Non-pigmented ciliary epithelial cell (primary cell): ENCODE measurements at places on chromosomes 7 and 10.

DNA sequence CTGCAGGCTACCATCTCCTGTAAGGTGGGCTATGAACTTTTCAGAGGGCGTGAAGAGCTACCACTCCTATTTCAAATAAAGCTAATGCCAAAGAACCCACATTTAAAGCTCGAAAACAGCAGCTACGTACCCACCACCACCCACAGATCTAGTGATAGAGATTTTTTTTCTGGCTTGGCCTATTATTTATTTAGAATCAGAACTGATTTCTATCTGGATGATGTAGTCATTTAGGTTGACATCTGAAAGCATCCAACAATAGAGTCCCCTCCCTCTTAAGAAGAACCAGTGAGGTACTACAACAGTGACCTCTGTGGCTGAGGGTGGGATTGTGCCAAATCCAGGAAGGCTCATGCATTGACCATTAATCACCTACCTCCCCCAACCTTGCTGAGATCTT is 113.8 kb upstream of the ADO start:
- no peak for DNase-seq

- DNase-seq = no peak
Observed at GRCh38 chr7:101200862-101201599, at the start of gene MOGAT3. Gene MOGAT3 (minus strand): TSS chr7:101201036. CDS start chr7:101200854, 182 bp downstream.

DNA sequence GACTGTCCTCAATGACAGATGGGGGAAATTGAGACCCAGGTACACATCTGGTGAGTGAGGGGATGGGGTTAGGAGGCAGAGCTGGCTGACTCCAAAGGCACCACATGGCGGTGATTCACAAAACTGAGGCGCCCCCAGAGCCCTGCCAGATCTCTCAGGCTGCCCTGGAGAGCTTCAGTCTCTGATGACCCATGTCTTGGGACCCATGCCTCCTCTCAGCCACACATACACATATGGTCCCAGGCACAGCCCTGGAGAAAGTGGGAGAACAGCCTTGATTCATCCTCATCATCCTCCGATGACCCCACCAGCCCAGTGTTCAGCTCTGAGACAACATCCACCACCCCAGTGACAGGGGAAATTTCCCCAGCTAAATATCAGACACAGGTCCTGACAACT is 426.0 kb downstream of the RPS24 start:
- no peak for DNase-seq

DNA sequence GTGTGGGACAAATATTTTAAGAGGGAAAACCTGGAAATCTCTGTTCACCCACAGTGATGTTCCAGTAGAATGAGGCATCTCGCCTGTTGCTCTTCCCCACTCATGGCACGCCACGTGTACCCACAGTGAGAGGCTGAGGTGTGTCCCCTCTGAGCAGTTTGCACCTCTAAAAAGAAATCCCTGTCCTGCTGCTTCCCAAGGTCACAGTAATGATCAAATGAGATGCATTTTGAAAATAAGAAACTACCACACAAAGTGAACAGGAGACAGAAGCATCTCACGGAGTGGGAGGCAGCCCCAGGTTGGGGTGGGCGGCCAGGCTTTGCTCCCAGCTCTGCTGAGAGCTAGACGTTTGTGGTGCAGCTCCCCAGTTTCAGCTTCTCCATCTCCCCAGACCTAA is 12.4 kb upstream of the ZNF777 start:
- no peak for DNase-seq

GRCh38 chr10:43667317-43667731 is 18.6 kb upstream of the ZNF32 start:
- no peak for DNase-seq

- DNase-seq = no peak
Observed at GRCh38 chr7:37683246-37684120, at the start of gene GPR141. Gene GPR141 (plus strand): TSS chr7:37683766. CDS start chr7:37740394, 56,628 bp downstream.

DNA sequence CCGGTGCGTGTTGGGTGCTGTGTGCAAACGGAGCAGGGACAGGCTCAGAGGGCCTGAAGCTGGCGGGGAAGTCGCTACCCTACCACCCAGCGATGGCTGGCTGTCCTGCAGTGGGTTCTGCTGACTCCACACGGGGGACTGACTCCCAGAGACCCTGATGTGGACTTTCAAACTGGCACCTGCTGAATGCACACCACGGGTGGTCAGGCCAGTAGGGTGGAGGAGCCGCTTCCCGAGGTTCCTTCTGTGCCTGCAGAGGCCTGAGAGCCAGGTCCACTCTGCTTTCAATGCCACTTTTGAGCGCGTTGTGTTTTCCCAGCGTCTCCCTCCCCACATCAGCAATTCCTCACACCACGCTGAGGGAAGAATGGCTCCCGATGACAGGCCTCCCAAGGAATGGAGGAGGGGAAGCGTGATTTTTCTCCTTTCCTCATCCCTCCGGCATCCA is 135.3 kb downstream of the ADARB2 start:
- no peak for DNase-seq

DNA sequence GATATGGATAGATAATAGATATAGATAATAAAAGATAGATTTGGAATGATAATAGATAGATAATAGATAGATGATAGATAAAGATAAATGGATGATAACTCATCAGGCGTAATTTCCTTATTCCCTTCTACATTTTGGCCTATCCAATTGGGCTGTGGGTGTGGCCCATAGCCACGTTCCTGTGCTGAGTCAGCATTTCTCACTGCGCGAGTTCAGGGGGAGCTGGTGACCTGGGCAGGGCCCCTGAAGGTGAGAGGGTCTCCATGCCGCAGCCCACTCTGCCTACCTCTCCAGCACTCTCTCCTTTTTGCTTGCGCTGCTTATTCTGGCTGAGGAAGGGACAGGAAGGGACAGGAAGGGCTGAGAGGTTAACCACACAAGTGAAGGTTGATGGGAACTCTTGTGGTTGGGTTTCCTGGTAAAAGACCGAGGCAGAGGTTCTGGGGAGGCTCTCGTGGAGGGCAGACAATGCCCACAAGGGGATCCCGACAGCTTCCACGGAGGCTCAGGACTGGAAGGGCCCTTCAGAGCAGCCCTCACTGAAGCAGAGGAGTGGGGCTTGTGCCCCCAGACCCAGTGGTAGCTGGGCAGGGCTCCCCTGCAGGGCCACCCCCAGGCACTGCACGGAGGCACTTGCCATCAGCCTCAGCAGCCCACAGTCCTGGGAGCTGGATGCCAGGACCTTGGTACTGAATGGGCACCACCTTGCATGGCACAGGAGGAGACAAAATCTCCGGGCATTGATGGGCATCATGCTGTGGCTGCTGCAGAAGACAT is 247.3 kb upstream of the PITRM1 start:
- no peak for DNase-seq
